ENCODE measurements at places on chromosomes 2 and 18.

GRCh38 chr18:74498712-74499627, 2.8 kb downstream of the CNDP2 start:
- DNase-seq = peak; percentile 87

DNA sequence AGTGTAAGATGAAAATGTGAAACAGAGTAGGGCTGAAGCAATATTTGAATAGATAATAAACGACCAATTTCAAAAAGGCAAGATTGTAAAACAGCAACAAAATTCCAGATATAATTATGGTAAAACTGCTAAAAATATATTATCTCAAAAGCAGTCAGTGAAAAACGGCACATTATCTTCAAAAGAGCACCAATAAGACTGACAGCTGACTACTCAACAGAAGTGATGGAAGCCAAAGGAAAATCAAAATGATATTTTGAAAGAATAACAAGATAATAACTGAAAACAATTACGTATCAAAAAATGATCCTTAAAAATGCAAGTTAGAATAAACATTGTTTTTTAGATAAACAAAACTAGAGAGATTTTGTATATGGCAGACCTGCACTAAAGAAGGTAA, 920.6 kb upstream of the FAM98A start:
- DNase-seq = no peak

- DNase-seq = no peak
These were observed 17.3 kb upstream of the PDE1A start for GRCh38 chr2:182444170-182444569.

DNA sequence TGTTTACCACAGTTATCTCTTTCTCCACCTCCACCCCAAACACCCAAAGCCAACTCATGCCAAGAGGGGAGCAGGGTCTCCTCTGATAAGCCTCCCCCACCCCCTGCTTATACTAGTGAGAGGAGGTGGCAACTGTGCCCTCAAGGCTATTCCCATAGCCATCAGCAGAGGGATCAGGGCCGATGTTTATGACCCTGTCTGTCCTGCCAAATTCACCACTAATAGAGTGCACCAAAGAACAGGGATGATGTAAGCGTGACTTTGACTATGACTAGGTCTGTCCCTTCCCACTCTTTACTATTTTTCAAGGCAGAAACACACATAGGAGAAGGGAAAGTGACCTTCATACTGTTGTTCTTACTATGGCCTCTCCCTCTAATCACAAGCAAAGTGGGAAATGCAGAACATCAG, 74.6 kb downstream of the CLHC1 start:
- no peak for DNase-seq

- no peak for DNase-seq
These were observed 34.9 kb downstream of the SMAD7 start for GRCh38 chr18:48915626-48916425.

GRCh38 chr2:40758401-40759155, 306.7 kb upstream of the SLC8A1 start:
- no peak for DNase-seq

GRCh38 chr18:54261894-54262293, 7.4 kb upstream of the POLI start:
- DNase-seq = peak; percentile 71

DNA sequence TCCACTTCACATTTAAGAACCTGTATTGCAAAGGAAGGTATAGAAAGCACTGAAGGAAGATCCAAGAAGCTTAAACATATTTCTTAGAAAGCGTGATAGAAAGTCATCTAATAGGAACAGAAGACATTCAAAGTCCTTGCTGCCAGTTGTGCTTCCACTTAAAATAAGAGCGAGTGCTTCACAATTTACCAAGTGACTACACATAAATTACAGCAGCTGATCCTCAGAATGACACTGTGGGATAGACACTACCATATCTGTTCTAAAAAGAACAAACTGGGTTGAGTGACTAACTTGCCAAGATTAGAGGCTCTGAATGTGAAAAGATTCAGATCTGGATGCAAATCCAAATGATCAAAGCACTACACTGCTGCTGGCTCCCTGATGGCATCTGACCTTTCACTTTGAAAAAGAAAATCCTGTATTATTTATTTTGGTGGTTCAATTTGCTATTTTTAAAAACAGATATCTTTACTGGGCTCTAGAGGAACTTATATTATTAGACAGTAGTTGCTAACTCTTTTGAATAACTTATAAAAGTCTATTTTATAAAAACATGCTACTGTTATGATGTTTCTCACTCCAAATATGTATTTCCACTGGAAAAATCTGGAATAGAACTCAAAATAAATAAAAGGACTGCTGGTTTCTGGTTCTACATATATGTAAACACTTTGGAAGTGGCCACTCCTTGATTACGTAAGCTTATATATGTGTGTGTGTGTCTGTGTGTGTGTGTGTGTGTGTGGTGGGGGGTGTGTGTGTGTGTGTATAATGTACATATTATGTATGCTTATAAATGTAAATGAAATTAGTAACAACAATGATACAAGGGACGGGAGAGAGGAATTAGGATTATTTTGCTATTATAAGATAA, 57.4 kb downstream of the KIDINS220 start:
- DNase-seq = no peak

GRCh38 chr2:215598376-215598975, 162.6 kb upstream of the FN1 start:
- DNase-seq = no peak

DNA sequence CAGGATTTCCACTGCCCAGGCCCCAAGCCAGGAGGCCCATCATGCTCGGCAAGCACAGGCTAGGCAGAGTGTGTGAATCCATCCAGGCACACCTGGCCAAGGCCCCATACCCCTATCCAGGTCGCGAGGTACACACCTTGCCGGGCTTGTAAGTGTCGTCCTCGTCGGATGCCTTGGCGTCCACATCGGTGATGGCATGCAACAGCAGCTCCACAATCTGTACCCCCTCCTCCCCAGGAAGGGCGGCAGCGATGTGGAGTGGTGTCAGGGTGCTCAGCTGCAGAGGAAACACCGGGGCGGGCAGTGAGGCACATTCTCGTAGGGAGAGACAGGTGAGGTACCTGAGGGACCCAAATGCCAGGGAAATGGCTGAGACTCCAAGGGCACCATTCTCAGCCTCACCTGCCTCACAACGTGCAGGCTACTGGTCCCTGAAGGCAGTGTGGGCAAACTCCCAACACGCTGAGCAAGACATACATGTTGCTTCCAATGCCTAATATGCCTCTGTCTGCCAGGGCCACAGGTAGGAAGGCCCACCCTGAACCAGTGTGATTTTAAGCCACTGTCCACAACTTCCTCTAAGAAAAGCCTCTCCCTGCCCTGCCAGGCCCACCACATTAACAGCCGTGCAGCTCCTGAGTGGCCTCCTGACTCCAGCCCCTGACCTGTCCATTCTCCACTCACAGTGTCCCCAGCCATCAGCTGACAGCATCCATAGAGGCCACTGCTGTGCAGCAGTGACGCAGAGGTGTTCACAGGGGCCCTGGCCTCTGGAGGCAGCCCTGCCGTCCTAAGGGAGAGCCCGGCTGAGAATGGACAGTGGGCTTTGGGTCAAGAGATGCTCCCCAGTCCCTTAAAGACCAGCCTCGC, 44.9 kb downstream of the ANKMY1 start:
- DNase-seq = no peak

- no peak for DNase-seq
These were observed 81.4 kb downstream of the OTX1 start for GRCh38 chr2:63132020-63132419.

GRCh38 chr2:19332503-19332902, 25.9 kb downstream of the OSR1 start:
- no peak for DNase-seq

DNA sequence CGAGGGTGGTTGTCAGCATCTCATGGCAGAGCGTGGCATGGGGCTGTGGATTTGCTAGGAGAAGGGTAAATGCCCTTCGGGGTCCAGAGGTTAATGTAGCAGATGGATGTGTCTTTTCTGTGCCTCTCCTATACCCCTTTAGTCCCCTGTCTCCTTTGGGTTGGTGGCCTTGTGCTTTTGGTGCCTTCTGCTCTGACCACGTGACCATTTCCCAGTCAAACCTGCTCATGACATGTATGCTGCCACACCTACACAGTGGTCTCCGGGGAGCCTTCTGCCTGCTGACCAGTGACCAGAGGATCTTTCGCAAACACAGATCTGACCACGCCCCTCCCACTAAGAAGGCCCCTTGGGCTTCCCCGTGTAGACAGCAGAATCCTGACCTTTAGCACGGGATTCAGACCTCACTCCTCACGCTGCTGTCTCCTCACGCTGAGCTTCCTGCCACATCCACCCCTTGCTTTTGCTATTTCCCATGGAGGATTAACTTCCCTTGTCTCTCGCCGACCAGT, 116.2 kb downstream of the ACOXL start:
- DNase-seq = no peak

- no peak for DNase-seq
These were observed 172.8 kb upstream of the HAAO start for GRCh38 chr2:42965196-42965595.

- DNase-seq = no peak
These were observed 2.0 kb upstream of the RAB3GAP1 start for GRCh38 chr2:135050132-135050531.

DNA sequence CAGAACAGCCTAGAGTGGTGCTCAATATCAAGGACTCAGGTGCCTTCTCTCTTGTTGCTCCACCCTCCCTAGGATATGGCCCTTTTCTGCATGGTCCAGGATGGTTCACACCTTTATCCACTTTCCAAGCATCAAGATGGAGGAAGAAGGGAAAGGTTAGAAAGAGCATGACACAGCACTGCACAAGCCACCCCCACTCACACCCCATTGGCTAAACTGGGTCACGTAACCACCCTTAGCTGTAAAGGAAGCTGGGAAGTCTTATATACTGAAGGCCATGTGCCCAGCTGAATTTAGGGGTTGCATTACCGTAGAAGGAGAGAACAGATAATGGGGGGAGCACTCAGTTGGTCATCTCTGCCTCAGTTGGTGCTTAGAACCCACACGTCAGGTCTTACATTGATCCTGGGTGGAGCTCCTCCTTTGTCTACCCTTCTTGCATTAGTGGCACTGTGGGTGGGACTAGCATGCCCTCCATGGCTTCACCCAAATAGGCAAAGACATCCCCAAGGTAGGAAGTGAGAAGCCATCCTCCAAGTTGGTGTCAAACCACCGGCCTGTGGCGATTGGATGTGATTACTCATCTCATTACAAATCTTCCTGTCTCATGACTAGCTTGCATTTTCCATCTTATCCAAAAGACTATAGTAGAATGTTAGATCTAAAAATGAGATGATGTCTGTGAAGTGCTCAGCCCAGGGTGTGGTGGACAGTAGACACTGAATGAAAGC, 248.5 kb downstream of the HAUS1 start:
- no peak for DNase-seq

DNA sequence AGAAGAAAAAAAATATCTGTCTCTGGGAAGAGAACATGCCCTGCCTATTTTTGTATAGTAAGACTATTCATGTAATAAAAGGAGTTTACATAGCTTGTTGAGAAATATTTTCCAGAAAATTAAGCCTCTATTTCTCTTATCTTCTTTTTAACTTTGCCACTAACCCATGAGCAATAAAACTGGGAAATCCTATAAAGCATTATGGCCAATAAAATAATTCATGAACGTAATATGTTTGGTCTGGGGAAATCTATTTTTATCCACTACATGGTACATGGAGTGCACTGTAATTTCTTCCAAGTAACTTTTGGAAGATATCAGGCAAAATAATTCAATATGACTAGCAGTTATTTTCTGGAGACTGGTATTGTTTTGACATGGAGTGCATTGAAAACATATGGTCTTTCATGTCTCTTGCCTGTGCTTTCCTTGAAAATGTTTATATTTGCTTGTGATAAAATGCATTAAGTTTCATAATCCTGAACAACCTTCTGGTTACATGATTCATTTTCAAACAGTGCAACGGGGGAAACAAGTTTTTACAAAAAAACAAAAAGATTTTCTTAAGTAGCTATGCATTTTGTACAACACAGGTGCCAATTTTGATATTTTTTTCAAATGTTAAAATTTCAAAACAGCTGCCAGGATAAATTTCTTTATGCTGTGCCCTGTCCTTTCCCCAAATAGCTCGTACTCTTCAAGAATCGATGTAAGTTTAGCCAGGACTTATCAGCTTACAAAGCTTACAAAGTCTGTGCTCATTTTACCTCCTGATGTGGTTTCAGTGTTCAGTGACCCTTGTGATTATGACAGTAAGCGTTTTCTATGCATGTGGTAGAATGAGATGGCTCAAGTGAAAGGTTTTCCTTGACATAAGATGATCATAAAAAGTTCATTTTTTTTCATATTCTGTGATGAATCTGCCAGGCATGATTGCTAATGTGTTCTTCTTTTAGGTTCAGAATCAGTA, 194.5 kb downstream of the UBE2E3 start:
- DNase-seq = no peak

GRCh38 chr2:218022131-218022850, 19.5 kb upstream of the TNS1 start:
- DNase-seq = no peak

Measured in stimulated activated CD4-positive, alpha-beta T cell treated with anti-CD3 and anti-CD28 coated beads, Interleukin-15, amount 100 ng/mL, for 24 hours (primary cell).